ENCODE measurements at places on chromosomes 7 and 10.

GRCh38 chr7:132750530-132751217, 174.4 kb upstream of the PLXNA4 start:
- no peak for DNase-seq

GRCh38 chr7:1025743-1026581, 18.4 kb upstream of the GPR146 start:
- no peak for DNase-seq

- no peak for DNase-seq
Observed at GRCh38 chr7:71095266-71095860, 36.6 kb upstream of the GALNT17 start.

DNA sequence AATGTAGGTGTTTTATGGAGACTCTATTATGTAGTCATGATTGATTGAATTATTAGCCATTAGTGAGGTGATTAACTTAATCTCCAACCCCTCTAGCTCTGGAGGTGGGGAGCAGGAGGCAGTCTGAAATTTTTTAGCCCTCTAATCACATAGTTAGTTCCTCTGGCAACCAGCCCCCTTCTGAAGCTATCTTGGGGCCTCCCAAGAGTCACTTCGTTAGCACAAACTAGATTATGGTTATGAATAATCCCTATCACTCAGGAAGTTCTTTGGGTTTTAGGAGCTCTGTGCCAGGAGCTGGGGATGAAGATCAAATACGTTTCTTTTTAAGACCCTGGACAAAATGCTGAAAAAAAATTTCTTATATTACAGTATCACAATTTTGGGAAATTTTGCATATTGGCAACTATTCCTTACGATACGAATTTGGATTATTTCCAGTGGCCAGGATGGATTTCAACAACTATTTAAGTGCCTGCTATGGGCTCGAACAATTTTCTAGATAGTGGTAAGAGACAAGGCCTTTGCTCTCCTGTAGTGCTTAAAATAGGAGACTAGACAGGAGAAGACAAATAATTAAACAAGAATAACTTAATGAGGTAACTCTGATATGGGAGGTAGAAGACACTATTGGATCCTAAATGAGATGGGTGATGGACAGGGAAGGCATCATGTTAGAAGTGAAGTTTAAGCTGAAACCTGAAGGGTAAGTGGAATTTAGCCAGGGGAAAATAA, 52.9 kb downstream of the BTAF1 start:
- DNase-seq, result no peak

GRCh38 chr10:77899080-77899477, 27.5 kb downstream of the DLG5 start:
- DNase-seq, result no peak

DNA sequence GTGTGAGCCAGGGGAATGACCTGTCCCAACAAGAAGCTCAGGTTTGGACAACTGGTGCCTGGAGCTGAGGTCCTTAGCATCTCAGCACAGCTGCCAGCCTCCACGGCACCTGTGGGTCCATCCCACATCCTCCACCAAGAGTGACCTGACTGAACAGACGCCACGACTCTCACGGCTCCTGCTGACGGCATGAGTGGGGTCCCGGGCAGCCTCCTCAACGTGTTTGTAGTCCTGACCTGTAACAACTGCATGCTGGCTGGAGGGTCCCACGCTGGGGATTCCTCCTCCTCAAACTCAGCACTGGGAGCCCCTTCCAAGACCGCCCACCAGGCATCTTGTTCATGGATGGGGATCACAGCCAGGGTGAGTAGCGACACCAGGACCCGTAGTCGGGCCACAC, 36.2 kb downstream of the FAM20C start:
- DNase-seq, result no peak

DNA sequence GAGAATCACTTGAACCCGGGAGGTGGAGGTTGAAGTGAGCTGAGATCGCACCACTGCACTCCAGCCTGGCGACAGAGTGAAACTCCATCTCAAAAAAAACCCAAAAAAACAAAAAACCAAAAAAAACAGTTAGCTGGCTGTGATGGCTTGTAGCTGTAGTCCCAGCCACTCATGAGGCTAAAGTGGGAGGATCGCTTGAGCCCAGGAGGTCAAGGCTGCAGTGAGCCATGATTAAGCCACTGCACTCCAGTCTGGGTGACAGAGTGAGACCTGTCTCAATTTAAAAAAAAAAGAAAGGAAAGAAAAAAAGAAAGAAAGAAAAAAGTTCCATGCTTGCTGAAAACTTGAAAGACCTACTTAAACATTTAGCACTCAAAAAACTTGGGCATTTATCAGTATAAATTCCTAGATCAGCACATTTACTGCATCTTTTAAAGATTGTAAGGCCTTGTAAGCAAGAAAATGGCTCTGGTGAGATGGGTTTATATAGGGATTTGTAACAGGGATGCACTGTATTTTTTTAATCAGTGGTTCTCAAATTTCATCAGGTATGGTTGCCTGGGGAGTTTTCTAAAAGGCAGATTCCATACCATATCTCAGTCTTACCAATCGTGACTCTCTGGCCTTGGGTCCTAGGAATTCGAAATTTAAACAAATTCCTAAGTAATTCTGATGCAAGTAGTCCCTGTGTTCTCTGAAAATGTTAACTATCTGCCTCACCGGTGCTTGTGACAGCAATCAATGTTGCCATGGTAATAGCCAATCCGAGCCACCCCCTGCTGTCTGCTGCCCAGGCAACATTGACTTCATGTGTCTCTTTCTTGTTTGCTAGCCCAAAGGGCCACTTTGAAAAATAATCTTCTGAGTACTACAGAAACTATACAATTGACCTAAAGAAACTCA, 11.5 kb upstream of the NT5C2 start:
- DNase-seq, result no peak

DNA sequence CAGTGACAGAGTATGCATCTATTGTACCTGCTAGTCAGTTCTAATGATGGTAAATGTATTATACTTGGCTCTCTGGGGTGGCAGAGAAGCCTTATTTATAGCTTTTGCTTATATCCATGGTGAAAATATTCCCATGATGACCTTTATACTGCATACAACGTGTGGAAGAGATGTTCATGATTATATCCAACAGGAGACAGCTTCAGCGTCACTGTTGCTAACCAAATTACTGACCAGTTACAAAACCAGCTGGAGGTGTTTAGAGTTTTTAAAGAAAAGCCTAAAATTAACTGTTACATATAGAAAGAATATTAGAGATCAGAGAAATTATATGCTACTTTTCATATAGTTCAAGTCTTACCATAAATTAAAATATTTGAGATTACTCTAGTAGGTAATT, 280.8 kb downstream of the ETV1 start:
- DNase-seq, result no peak

DNA sequence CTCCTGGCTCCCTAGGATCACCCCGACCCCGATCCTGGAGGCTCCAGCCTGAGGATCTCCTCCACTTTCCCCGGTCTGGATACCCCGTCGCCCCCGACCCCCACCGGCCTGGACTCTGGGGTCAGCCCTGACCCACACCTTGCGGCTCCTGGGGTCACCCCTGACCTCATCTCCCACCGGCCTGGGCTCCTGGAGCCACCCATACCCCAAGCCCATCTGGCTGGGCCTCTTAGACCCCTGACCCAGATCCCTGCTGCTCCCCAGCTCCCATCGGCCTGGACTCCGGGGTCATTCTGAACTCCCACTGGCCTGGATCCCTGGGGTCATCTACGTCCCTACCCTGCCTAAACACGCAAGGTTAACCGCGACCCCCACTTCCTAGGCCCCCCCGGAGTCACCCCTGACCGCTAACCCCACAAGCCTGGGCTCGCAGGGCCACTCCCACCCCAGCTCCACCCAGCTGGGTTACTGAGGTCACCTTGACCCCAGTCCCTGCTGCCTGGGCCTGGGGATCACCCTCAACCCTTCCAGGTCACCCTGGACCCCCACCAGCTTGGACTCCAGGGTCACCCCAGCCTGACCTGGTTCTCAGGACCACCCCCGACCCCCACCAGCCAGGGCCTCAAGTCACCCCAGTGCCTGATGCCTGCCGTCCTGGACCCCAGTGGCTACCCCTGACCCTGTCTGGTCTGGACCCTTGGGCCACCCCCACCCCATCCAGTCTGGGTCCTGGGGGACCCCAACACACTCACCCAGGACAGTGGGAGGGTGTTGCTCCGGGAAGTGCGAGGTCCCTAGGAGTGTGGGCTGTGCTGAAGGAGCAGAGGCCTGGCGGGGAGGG, 1.2 kb downstream of the FOXK1 start:
- DNase-seq, result peak; percentile 4

GRCh38 chr7:109407756-109408155, 838.1 kb downstream of the DNAJB9 start:
- no peak for DNase-seq

DNA sequence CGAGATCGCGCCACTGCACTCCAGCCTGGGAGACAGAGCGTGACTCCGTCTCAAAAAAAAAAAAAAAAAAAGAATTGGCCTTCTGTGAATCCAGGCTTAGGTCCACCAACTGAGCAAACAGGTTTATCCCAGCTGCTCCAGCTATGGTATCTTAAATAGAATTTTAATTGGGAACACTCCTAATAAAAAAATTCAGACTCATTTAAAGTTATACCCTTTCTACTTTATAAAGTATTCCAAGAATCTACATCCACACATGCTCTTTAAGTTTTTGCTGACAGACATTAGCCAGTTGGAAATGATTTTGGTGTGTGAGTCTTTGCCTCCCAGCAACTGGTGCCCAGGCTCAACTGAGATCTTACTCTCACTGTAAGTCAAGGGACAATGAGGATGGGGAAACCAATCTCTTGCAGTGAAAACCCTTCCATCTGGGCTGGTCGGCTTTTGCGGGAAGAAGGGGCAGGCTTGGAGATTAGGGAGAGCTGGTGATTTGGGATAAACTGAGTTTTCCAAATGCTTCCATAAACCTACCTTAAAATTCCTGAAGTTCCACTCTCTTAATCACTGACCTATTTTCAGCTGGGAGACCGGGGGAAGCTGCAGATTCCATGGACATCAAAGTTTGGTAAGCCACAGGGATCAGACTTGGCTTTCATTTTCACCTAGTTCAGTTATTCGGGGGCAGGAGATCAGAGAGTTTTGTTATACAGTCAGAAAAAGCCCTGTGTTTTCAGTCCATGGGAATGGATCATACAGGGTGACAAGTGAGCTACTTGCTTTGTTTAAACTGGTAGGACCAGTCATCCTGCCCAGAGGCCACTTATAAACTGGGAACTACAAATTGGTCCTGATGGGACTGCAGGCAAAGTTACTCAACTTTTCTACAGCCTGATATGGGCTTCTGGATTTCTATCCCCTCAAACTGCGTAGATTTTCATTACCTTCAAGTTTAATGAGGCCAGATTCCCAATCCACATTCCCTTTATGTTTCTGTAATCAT, 89.3 kb upstream of the ZNF746 start:
- DNase-seq, result no peak

DNA sequence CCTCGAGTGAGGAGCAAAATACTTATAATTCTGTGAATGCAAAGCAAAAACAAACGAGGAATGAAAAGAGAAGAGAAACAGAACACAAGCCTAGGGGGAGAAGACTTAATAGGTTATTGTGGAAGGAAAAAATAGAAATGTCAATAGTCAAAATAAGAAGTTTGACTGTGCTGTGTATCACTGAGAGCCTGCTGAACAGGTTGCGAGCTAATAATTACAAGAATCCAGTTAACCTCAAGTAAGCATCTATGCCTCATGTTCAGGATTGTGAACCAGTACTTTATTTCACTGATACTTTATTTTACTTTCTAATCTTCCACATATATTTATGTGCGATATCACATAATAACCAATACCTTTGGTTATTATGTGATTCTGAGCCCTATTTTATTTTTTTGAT, 316.7 kb downstream of the OTUD1 start:
- DNase-seq, result no peak

- DNase-seq, result no peak
Observed at GRCh38 chr7:7104314-7104698, 78.0 kb upstream of the C1GALT1 start.

DNA sequence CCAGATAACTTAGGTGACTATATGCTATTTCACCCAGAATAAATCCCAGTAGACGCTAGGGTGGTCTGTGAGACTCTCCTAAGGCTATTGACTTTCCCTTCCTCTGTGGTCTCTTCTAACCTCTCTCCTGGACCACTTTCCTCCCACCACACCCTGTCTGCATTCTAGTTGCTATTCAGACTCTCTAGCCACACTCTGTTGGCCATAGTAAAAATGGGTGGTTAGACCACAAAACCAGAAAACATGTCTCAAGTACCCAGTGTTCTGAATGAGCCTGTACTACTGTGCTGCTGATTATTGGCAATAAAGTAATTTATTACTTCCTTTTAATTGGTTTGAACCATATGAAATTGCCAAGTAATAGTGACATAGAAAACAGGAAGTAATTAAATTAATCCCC, 240.8 kb downstream of the KIF20B start:
- no peak for DNase-seq

DNA sequence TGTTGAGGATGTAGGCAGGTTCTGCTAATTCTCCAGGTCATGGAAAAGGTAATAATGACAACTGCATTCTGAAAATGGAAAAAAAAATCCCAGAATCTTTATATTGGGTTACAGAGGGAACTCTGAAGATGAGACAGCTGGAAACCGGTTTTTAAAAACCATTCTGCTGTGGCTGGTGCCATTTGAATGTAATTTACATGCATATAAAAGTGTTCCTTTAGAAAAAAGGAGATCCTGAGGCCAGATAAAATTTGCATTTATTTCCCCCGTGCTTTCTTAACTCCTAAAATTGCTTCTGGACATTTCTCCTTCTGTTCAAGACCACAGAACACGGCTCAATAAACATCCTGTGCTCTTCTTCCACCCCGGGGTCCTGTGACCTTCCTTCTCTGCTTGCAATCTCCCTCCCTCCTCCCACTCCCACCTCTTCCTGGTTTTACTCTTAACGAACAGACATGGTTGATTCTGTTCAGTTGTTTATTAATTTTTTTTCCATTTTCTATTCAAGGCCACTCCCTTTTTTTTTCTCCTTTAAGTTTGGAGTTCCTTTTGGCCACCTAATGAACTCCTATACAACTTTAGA, 41.6 kb downstream of the SH2D4B start:
- no peak for DNase-seq

GRCh38 chr7:44646176-44646920, 39.9 kb downstream of the OGDH start:
- DNase-seq, result no peak

GRCh38 chr7:129774359-129774758, 162.8 kb downstream of the NRF1 start:
- DNase-seq, result no peak

GRCh38 chr10:127952575-127952869, 45.6 kb downstream of the PTPRE start:
- no peak for DNase-seq

DNA sequence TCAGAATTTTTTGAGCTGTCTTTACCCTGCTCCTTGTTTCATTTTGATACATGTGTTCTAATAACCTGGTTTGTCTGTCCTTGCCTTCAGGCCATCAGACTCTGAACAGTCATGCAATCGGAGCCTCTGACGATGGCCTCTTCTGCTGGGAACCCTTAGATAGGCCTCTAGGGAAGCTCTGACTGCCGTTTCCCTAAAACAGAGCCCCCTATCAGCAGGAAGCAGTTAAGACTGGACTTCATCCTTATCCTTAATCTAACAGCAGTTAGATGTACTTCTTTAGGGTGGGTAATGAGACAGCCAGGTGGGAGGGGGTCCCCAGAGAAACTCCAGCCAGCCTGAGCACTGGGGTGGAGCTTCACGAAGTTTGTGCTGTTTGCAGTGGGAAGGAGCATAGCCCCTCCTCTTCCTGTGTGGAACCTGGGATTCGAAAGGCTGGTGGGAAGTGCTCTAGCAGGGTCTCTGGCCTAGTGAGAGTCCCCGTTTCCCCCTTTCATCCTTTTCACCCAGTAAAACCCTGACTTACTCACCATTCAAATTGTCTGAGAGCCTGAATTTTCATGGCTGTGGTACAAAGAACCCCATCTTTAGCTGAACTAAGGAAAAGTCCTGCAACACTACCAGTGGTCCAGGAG, 28.4 kb upstream of the SORCS3 start:
- DNase-seq, result no peak
